AG10803 (cell line): ENCODE measurements at places on chromosomes 6 and 20.
A peak's percentile ranks its signal among the peaks of the same experiment; 100 is the strongest.

- DNase-seq, result no peak
Observed at GRCh38 chr6:9103876-9104521, 668.7 kb upstream of the SLC35B3 start.

- no peak for DNase-seq
Observed at GRCh38 chr20:44693627-44694026, 21.5 kb upstream of the CCN5 start.

DNA sequence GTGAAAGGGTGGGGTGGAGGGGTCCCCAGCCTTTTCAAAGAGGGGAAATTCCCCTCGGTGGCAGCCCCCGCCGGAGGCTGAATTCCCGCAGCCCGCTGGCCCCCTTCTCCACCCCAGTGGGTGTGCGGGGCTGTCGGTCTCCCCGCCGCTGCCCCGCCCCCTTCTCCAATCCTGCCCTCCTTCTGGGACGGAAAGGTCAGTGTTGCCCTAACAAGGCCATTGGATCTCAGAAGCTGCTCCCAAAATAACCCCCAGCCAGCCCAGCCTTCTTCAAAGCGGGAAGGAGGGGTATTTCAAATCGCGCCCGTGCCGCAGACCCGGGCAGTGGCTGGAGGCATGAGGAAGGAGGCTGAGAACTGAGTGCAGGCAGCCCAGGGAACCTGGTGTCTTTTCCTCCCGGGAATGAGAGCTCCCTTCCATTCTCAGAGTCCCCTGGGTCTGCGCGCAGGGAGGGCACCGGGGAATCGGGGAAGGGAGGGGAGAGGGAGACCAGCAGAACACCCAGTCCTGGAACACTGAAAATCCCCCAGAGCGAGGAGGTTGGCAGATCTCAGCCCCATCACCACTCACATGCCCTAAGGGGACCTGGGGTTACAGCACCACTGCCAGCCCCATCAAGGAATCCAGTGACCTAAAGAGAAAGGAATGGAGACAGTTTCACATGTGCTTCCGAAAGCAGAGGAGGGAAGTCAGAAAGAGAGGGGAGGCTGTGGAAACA is at the start of gene JPH2:
Gene JPH2 (minus strand): TSS at position 135 of the 718 bp plus-strand sequence. CDS start 483 bp downstream, outside the sequence.
- DNase-seq, result peak; percentile 92

DNA sequence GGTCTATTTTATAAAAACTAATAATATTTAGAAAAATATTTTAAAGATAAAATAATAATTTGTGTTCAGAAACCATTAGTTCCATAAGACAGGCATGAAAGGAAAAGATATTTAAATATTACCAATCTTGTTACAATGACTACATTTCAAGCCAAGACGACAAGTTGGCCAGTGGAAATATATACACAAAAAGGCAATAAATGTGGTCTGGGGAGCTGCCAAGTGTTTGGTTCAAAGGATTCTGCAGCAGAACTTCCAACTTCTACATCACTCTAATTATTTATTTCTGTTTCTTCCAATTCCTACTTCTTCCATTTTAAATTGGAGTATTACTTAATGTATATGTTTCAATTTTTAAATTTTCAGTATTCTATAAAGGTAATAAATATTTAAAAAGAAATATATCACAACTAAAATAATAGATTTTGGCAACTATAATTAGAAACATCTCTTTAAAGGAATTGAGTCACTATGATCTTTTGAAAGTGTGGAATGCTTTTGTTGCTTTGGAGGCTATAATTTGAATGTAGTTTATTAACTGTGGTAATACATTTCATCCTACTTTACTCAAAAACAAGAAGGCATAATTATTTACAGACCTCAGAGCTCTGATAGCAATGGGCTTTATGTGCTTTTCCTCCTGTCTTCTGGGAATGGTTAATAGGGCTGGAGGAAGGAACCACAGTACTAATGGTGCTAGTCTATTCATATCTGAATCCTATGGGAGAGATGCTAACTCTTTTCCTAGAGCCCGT is 129.7 kb upstream of the FAM184A start:
- peak; percentile 67 for DNase-seq

GRCh38 chr6:5314191-5314865 is 53.0 kb downstream of the FARS2 start:
- DNase-seq, result no peak

GRCh38 chr6:150252714-150253444 is 110.0 kb downstream of the PPP1R14C start:
- no peak for DNase-seq

DNA sequence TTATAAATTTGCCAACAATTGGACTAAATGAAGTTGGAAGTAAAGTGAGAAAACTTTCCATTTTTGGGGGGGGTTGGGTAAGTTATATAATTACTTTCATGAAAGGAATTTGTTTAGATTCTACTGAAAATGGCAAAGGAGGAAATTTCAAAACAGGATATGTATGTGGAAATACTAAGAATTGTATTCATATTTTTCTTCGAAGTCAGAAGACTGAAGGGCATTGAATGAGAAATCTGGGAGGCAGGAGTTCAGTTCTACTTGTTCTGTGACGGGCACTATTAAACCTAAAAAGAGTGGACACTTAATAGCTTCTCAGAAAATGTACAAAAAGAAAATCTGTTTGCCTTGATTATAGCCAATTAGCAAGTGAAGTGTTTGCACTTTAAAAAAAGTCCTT is 114.7 kb downstream of the PRIM2 start:
- DNase-seq, result peak; percentile 90

DNA sequence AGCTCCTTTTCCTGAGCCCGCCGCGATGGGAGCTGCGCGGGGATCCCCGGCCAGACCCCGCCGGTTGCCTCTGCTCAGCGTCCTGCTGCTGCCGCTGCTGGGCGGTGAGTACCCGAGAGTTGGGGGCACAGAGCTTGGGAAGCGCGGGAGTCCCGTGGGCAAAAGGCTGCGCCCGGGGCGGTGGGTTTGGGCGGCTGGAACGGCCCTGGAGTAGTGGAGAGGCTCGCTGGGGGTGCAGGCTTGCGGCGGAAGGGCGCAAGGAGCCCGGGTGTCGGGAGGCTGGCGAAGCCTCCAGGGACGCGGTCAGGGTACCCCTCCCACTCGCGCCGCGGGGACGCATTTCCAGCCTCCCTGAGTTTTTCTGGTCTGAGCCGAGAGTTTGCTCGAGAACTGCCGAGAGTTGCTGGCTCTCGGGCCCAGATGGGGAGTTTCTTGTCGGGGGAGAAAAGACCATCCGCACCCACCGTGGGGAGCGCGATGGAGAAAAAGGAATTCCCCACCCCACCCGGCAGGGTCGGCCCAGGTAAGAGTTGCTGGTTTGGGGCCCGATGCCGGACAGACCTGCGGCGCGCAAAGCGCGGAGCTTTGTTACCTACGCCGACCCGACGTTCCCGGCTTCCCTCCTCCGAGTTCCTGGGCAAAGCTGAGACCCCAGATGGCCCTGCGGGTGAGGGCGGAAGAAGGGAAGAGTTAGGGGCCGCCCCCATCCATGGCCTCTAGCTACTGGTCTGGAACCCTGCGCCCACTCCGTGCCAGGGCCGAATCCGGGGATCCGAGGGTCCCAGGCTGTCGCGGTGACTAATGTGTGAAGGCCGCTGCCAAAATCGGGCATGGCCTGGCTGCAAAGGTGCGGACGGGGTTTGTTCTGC is 584 bp downstream of the PTK7 start:
- peak; percentile 24 for DNase-seq

DNA sequence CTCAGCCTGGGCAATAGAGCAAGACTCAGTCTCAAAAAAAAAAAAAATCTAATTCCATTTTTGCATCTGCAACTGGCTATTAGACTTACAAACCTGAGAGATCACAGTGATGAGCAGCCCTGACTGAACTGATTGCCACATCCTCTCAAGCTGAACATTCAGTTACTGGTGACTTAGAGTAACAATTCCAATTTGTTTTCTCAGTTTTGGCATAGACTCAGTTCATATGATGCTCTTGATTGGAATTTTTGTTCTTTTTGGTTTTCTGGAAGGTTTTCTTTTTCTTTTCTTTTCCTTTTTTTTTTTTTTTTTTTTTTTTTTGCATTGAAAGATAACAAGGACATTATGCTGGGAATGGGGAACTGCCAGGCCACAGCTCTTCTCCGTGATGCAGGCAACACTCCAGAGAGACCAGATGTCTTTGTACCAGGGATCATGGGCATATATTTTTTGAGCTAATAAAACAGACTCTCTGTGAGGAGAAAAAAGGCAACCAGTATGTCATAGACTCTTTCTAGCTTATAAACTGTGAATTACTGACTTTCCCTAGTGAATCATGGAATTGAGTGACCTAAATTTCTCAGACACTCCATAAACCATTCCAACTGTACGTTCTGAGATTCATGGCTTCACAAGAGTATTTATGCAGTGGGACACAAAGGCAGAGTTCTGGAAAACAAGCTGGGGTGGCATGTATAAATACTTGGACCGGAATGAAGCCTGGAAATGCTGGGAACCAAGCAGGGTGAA is 86.0 kb upstream of the SLC2A12 start:
- peak; percentile 72 for DNase-seq

GRCh38 chr20:2691127-2691526 is 1.5 kb upstream of the EBF4 start:
- no peak for DNase-seq

DNA sequence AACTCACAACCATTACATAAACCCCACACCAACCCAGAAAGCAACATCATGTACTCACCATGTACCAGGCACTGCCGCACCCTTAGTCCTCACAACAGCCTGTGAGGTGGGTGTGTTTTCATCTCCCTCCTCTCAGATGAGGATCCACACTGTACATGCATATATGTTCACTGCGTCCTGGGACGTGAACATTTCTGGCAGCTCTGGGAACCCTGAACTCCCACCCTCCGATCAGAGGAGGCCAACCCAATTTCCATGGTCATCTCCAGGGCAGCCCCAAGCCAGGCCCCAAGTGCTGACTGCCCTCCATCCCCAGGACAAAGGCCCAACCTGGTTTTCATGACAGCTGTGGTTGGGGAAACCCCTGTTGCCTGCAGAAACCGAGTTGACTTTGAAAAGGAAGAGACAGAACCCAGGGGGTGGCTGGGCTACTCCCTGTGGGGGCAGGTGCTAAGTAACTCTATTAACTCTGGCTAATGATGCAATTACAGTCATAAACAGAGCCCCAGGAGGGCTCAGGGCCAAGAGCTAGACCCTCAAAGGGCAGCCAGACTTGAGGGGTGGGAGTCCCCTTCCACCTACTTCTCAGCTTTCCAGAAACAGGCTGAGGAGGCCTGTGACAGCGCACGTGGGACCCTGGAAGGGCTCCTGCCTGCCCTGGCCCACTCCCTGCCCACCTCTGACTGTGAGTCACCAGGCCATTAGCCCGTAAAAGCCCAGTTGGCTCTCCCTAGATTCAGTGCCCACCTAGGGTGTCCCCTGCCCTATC is 2.6 kb downstream of the TFEB start:
- DNase-seq, result no peak

DNA sequence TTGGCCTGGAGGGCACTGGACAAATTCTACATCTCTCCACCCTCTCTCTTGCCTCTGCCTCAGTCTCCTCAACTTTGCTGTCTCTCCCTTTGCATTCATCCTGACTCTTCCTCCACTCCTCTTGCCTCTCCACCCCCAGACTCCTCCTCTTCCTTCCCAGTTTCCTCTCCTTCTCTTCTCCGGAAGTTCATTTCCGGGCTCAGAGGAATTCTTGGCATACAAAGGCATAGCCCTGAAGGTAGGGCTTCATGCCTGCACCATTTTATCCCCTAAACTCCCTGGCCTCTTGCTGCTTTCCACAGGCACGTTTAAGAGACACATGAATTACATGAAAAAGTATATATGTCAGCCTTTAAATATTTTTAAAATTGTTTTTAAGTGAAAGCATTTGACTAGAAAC is 10.6 kb downstream of the BFSP1 start:
- DNase-seq, result no peak

GRCh38 chr6:13513626-13514502 is 26.5 kb upstream of the GFOD1 start:
- peak; percentile 17 for DNase-seq
